A549 treated with Hydrocortisone at 1 μM for 4 hours (cell line): ENCODE measurements at places on chromosomes 2 and 18. TPM values are rescaled to one million over a fixed set of nuclear protein-coding genes. Genes with fewer than 3 reads are reported as not detected.

The ZNF804A gene
- not detected in 5 replicates for total RNA-seq

The DPP4 gene
- total RNA-seq, result 0.61 to 1.2 TPM (median 0.76 TPM) in 5 replicates

The CCBE1 gene
- total RNA-seq, result 9.7 to 14.4 TPM (median 13.0 TPM) in 5 replicates

The TLX2 gene
- total RNA-seq, result 0.08 to 0.35 TPM (median 0.27 TPM) in 5 replicates

The POTEI gene
- total RNA-seq, result 0.01 TPM in 1 of 5 replicates, not detected in the others

The VSNL1 gene
- total RNA-seq, result not detected in 5 replicates

The MPPE1 gene
- 16.1 to 22.8 TPM (median 21.7 TPM) in 5 replicates for total RNA-seq

The MOCOS gene
- 3.5 to 4.7 TPM (median 3.6 TPM) in 5 replicates for total RNA-seq

The OSBPL6 gene
- 5.2 to 7.6 TPM (median 6.2 TPM) in 5 replicates for total RNA-seq

The MAP3K2 gene
- 11.6 to 21.5 TPM (median 20.2 TPM) in 5 replicates for total RNA-seq

The TTC27 gene
- total RNA-seq, result 23.0 to 29.5 TPM (median 24.2 TPM) in 5 replicates

The SEPTIN10 gene
- total RNA-seq, result 30.3 to 58.1 TPM (median 40.2 TPM) in 5 replicates

The NEUROD1 gene
- not detected in 5 replicates for total RNA-seq

The ERMN gene
- total RNA-seq, result not detected in 5 replicates

The ALK gene
- 0.02 TPM in 1 of 5 replicates, not detected in the others for total RNA-seq

The BOK gene
- total RNA-seq, result 27.7 to 38.3 TPM (median 35.8 TPM) in 5 replicates

The DNAJC5G gene
- total RNA-seq, result not detected in 5 replicates

The AFF3 gene
- 0.01 to 0.22 TPM (median 0.03 TPM) in 4 of 5 replicates, not detected in the other for total RNA-seq

The CFAP65 gene
- 0.07 to 0.29 TPM (median 0.20 TPM) in 5 replicates for total RNA-seq

The ST8SIA3 gene
- total RNA-seq, result not detected in 5 replicates

The PRKCE gene
- total RNA-seq, result 8.0 to 10.4 TPM (median 9.7 TPM) in 5 replicates

The C2orf81 gene
- total RNA-seq, result 3.0 to 3.5 TPM (median 3.1 TPM) in 5 replicates

The CD207 gene
- not detected in 5 replicates for total RNA-seq

The G6PC2 gene
- not detected in 5 replicates for total RNA-seq

The RNF144A gene
- 6.5 to 9.9 TPM (median 8.7 TPM) in 5 replicates for total RNA-seq

The RBM43 gene
- 2.8 to 4.0 TPM (median 3.3 TPM) in 5 replicates for total RNA-seq

The PCBP1 gene
- total RNA-seq, result 386 to 412 TPM (median 402 TPM) in 5 replicates

The IL1RN gene
- 0.23 to 0.51 TPM (median 0.39 TPM) in 5 replicates for total RNA-seq

The ACOXL gene
- not detected in 5 replicates for total RNA-seq

The SERPINB3 gene
- 0.10 to 0.16 TPM (median 0.13 TPM) in 3 of 5 replicates, not detected in the others for total RNA-seq

The VIL1 gene
- total RNA-seq, result 0.17 to 0.38 TPM (median 0.35 TPM) in 5 replicates

The POMC gene
- total RNA-seq, result not detected in 5 replicates
